Right atrium auricular region (tissue), 2 donors: ENCODE measurements at places on chromosomes 3 and 15. TPM values are rescaled to one million over a fixed set of nuclear protein-coding genes. Genes with fewer than 3 reads are reported as not detected.

The ZNF662 gene
- total RNA-seq = 1.7 TPM

The NEDD4 gene
- total RNA-seq = 10.0 TPM

The CCR3 gene
- total RNA-seq = not detected

The RGMA gene
- 7.2 TPM for total RNA-seq

The MESP2 gene
- not detected for total RNA-seq

The SLC24A5 gene
- not detected for total RNA-seq

The HRH1 gene
- total RNA-seq = 1.6 TPM

The TUSC7 gene
- not detected for total RNA-seq

The PRR23C gene
- total RNA-seq = not detected

The OGG1 gene
- 12.2 TPM for total RNA-seq

The TM4SF18 gene
- 13.8 TPM for total RNA-seq

The COL6A5 gene
- not detected for total RNA-seq

The RAB6B gene
- 9.5 TPM for total RNA-seq

The SYNPR gene
- 2.7 TPM for total RNA-seq

The SAXO2 gene
- total RNA-seq = not detected

The PATL2 gene
- 4.5 TPM for total RNA-seq

The SOX2 gene
- total RNA-seq = 0.51 TPM

The HHATL gene
- total RNA-seq = 908 TPM

The EXD1 gene
- not detected for total RNA-seq

The GOLGA8T gene
- 0.39 TPM for total RNA-seq

The SLC9C1 gene
- total RNA-seq = 0.35 TPM

The UBAP1L gene
- total RNA-seq = 1.1 TPM

The CACNA2D2 gene
- 3.7 TPM for total RNA-seq

The IQCH gene
- 0.52 TPM for total RNA-seq

The SLC51B gene
- not detected for total RNA-seq

The ASB14 gene
- 2.5 TPM for total RNA-seq

The DAPK2 gene
- 28.8 TPM for total RNA-seq

The PLSCR5 gene
- not detected for total RNA-seq

The PLAAT1 gene
- total RNA-seq = 10.3 TPM

The NR1I2 gene
- total RNA-seq = 0.82 TPM

The SAMMSON gene
- total RNA-seq = not detected

The RPP25 gene
- 4.3 TPM for total RNA-seq

The TMEM108 gene
- 5.3 TPM for total RNA-seq

The GOLGA8J gene
- not detected for total RNA-seq

The CCR5 gene
- total RNA-seq = 1.1 TPM

The KCNAB1 gene
- 2.0 TPM for total RNA-seq

The IL17RE gene
- total RNA-seq = 2.6 TPM

The ALS2CL gene
- 12.5 TPM for total RNA-seq

The AGBL1 gene
- not detected for total RNA-seq

The KLHL40 gene
- 0.15 TPM for total RNA-seq

The REC114 gene
- total RNA-seq = not detected

The CASR gene
- not detected for total RNA-seq

The C15orf62 gene
- total RNA-seq = 0.83 TPM

The LCTL gene
- not detected for total RNA-seq

The ALCAM gene
- 16.5 TPM for total RNA-seq

The ZNF80 gene
- total RNA-seq = not detected

The GNB4 gene
- 11.7 TPM for total RNA-seq

The WWTR1 gene
- total RNA-seq = 73.1 TPM

The ADGRG7 gene
- total RNA-seq = not detected

The ACAN gene
- not detected for total RNA-seq

The ISLR gene
- total RNA-seq = 51.9 TPM
